GM10248 (cell line): ENCODE measurements at places on chromosomes 11 and 22.

GRCh38 chr11:559020-559620 lies 1.4 kb downstream of the LMNTD2 start:
- no peak for DNase-seq

DNA sequence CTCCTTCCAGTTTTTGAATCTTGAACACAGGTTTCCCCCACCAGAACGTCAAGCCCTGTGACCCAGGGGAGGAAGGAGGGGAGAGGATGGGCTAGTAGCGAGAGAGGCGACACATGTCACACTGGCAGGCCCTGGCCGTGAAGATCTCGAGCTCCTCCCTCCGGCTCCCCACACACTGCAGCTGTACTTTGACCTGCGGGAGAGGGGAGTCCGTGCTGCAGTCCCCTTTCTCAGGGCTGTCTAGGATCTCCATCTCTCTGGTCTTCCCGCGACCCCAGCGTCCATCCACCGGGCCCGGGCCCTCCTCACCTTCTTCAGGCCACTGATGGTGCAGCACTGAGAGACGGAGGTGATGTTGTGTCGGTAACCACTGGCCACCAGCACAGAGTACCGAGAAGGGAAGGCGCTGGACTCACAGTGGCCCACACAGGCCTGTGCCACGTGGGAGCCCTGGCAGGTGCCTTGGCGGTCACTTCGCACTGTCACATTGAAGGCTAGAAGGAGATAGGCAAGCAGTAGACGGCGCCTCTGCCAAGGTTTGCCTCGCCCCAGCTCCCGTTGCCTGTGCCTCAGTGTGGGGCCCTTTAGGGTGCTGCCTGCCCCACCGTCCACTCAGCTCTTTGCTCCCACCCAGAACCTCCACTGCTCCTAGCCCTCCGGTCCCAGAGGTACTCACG lies 873 bp downstream of the GPHA2 start:
- DNase-seq = no peak

DNA sequence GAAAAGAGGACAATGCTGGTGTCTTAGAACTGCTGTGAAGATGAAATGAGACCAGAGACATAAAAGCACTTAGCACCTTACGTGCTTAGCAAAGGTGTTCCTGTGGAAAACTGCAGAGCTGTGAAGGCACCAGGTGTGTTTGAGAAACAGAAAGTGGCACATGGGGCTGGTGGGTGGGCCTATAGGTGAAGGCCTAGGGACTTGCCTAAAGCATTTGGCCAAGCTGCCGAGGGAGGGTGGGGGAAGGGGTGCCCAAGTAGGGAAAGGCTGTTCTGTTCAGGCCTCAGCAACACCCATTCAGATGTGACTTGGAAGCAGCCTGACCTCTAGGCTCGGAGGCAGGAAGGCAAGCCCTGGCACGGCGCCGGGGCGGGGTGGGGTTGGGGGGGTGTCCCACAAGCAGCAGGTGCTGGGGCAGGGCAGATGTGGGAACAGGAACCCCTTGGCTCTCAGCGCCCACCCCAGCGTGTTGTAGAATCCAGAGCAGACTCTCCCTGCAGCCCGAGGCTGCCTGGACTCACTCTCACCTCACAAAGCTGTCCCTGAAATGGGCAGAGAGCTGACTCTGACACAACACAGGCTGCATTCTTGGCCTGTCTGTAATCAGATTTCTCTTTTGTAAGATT lies 366.7 kb upstream of the NARS2 start:
- no peak for DNase-seq

- no peak for DNase-seq
Observed at GRCh38 chr22:19758896-19759426, 1.6 kb upstream of the TBX1 start.

GRCh38 chr22:49638788-49639187 lies 188.9 kb downstream of the BRD1 start:
- DNase-seq = no peak
